ENCODE measurements at places on chromosomes 13 and 19. TPM values are rescaled to one million over a fixed set of nuclear protein-coding genes. Genes with fewer than 3 reads are reported as not detected.

The SLC17A7 gene
- total RNA-seq, result 0.59 TPM

The C19orf47 gene
- 8.2 TPM for total RNA-seq

The EPSTI1 gene
- total RNA-seq, result 3.3 TPM

The PTH2 gene
- total RNA-seq, result not detected

The CRTC1 gene
- total RNA-seq, result 3.2 TPM

DNA sequence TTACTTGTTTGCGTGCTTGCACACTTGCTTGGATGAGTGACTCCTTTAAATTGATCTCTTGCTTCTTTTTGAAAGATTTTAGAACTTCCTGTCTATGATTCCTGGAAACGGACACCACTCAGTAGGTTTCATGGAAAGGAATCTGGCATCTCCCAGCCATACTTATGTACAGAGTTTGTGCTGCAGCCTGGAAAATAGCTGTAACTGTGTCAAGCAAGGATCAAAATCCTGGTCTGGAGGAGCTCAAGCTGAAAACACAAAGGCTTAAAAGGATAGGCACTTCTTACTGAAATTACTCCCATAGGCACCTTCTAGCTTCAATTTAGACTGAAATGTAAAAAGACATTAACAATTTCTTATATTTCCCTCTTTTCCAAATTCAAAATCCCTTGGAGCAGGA lies 1.4 kb upstream of the FREM2 start:
- no peak for DNase-seq

DNA sequence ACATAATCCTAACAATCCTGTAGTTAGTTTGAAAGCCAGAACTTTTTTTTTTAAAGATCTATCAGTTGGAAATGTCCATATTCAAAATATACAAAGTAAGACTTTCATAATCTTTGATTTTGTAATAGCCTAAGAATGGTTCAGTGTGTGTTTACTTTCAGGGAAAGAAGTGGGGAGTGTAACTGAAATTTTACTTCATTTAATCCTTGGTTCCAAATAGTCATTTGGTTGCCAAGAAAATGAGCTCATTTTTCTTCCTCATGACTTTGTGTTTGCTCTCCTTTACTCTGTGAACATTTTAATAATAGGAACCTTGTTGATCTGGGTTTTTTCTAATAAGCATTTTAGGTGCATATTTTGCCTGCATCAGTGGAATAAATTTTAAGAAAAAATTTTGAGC lies 278.8 kb downstream of the SLITRK6 start:
- DNase-seq, result peak; percentile 22

DNA sequence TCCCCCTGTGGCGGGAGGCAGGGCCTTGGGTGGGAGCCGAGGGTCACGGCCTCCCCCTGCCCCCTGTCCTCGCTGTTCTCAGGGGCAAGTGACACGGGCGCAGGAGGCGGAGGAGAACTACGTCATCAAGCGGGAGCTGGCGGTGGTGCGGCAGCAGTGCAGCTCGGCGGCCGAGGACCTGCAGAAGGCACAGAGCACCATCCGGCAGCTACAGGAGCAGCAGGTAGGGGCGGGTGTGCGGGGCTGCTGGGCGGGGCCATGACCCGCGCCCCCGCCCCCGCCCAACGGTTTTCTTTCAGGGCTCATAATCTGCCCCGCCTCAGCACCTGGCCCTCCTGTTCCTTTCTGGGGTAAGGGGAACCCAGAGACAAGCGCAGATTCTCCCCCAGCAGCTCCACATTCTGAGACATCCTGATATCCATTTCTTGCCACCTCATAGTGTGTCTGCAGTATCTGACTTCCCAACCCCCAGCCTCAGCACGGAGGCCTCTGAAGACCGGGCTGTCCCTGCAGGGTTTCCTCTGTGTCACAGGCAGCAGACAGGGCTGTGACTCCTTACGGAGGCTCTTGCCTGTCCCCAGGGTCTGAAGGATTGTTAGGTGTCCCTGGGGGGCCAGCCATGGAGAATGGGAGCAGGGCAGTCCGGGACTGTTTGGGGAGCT lies 15.9 kb downstream of the PRR36 start:
- no peak for DNase-seq

DNA sequence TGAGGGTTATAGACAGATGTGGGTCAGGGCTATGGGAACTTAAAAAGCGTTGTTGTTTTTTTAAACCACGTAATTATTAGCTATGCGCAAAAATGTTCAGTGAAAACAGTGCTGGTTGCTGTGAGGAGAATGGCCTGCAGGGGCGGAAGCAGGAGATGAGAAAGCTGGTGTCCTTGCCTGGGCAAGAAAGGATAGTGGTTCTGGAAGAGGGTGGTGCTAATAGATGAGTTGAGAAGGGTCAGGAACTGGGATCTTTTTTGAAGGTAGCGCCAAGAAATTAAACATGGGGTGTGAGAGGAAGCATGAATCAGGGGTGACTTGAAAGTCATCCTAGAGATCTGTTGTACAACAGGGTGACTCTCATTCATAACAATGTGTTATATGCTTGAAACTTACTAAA lies 4.8 kb upstream of the SMG9 start:
- no peak for DNase-seq

DNA sequence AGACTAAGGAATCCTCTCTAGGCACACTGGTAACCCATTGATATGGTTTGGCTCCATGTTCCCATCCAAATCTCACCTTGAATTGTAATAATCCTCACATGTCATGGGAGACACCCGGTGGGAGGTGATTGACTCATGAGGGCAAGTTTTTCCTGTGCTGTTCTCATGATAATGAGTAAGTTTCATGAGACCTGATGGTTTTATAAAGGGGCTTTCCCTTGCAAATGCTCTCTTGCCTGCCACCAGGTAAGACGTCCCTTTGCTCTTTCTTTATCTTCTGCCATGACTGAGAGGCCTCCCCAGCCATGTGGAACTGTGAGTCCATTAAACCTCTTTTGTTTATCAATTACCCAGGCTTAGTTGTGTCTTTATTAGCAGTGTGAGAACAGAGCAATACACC lies 81.4 kb upstream of the GPC6 start:
- DNase-seq, result no peak

GRCh38 chr13:40336228-40337221 lies 329.9 kb downstream of the FOXO1 start:
- peak; percentile 37 for DNase-seq

DNA sequence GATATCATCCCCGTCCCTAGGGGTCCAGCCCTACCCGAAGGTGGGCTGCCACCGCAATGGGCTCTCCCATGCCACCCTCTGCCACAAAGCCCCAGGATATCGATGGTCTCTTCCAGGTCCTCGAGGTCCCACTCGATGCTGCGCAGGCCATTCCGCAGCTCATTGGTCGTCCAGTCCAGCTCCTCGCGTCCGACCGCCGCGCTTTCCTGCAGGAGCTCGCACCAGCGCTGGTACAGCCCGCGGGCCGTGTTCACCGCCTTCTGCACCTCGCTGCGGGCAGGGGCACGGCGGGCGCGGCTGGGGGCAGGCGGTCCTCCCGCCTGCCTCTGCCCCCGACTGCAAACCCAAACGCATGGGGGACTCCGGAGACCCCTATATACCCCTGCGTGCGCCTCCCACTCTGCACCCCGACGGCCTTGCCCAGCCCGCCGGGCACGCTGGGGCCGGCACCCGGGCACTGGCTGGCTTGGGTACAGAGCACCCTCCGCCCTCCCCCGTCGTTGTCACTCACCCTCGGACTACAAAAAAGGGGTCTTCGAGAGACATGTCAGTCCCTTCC lies 468 bp downstream of the STX10 start:
- DNase-seq, result peak; percentile 54

Measured in skin of body (tissue), 3 donors.